T-helper 9 cell (primary cell): ENCODE measurements at places on chromosomes 3 and 15.

DNA sequence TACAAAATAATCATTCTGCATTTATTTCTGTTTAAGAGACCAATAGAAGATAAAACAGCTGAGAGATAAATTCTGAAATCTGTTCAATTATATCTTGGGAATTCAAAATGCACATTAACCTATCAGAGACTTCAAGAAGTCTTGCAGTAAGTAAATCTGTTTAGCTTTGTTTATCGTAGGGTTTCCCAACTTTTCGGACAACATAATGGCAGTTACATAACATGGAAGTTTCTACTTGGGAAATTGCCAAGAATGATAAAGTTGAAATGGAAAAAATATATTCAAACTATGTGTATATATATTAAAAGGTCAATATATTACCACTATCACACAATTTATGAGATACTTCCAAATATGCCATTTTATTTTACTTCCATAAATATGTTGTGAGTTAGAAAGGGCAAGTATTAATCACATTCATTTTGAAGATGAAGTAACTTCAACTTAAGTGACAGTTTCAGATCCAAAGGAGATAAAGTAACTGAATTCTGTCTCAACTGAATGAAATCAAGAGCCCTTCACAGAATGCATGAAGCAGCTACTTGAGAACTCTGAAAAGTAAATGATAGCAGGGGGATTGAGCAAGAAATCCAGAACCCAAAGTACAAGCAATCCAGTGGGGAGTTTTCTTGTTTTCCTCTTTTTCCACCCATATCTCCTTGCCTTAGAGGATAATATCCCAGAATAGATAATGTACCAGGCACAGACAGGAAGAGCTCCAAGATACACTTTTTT is 108.8 kb downstream of the PLOD2 start:
- no peak for DNase-seq

DNA sequence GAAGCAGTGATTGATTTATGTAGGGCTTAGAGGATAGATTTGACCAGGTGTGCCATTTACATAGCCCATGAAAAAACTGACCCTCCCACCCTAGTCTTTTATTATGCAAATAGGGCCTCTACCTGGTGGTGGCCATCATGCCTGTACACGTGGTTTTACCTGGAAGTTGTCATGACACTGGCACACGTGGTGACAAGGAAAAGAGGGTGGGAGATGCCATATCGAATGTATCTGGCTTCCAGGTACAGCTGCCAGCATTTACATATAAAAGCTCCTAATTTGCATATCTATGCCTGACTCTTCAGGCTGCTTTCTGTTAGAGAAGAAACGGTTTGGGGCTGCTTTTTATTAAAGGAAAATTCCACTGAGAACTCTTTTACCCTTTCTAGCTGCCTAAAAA is 35.0 kb upstream of the DNAJC13 start:
- no peak for DNase-seq

DNA sequence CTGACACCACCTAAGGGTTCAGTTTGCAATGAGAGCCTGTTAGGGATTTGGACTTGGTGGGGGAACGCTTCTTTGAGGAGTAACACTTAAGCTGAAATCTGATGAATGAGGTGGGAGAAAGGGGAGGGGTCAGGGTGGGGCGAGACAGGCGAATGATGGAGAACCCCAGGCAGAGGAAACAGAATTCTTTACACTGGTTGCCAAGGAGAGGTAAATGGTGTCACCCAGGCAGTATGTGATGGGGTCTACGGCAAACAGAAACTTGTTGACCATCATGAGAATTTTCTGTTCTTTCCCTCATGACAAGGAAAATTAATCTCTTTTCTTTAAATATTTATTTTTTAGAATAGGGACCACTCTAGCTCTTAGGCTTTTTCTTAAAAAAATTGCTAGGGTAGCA is 157.2 kb upstream of the MITF start:
- DNase-seq = no peak

DNA sequence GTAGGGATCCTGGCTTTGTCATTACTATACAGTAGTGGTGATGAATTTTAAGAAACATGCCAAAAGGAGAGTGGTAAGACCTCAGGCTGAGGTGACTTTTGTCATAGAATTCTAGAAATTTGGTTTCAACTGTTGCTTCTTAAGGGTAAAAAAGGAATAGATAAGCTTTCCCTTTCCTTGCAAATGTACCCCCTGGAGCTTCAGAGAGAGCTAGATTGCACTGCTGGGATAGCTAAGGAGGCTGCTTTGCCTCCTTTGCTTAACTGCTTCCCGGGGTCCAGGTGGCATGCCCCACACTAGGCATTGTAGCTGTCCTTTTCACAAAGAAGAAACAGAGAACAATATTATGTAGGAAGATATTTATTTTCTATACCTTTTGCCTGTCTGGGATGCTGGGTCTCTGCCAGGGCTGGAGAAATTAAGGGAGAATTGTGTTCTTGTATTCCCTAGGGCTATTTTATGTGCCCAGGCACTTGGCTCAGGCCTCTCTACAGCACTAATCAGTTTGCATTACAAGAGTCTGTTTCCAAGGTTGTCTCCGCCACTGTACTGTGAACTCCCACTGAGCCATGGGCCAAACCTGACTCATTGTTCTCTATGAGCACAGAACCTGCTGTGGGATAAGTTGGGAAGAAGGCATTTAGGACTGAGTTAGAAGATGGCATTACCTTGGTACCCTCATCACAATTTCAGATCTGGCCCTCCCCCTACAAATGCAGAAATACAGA is 460.0 kb downstream of the PDCD6IP start:
- DNase-seq = no peak

GRCh38 chr3:70471464-70472342 is 159.3 kb upstream of the MDFIC2 start:
- no peak for DNase-seq

- no peak for DNase-seq
Observed at GRCh38 chr15:95563634-95564033, 766.9 kb upstream of the NR2F2 start.

DNA sequence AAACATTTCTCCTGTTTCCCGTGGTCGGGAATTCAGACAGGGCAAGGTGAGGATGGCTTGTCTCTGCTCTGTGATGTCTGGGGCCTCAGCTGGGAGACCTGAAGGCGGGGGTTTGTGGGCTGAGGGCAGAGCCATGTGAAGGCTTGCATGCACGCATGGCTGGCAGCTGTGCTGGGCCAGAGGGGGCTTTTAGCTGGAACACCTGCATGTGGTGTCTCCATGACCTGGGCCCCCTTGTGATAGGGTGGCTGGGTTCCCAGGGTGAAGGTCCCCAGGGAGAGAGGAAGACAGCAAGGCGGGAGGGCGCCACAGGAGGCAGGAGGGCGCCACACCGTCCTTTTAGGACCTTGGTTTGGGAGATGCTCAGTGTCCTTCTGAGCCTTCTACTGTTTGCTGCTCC is 101.6 kb upstream of the PRR23E start:
- DNase-seq = no peak
